Fibroblast of skin of left biceps (primary cell): ENCODE measurements at places on chromosomes 11 and 22.

DNA sequence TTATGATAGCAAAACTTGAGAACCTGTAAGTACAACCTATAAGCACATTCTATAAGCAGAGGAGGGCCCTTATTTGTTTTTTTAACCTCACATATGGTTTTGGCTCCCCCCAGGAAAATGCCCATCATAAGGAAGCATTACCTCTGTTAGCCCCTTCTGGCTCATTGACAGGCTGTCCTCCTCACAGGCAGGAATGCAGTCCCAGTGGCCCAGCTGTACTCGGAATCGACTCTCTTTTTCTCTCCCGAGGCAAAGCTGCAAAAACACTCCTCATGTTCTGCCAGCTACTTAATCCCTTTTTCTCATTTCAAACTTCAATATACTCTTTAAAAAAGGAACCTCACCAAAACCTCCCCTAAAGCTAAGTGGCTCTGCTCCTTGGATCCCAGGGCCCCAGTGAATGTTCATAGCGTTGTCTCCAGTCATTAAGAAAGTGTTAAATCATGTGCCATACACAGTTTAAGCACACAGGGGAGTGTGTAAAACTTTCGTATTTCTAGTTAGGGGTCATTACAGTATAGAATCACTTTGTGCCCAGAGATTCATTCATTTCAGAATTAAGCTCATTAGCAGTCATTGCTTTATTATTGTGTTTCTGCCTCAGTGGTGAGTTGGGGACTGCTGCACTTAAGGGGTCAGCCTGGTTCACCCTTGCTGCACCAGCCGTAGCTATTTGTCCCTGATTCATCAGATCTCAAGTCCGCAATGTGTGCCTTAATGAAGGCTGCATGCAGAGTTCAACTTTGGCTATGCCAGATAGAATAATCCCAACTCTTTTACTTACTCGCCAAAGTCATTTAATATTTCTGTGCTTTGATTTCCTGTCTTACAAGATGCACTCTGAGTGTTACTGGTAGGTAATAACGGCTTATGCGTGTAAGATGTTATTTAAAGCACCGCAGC lies 57.6 kb downstream of the JRKL start:
- no peak for DNase-seq

DNA sequence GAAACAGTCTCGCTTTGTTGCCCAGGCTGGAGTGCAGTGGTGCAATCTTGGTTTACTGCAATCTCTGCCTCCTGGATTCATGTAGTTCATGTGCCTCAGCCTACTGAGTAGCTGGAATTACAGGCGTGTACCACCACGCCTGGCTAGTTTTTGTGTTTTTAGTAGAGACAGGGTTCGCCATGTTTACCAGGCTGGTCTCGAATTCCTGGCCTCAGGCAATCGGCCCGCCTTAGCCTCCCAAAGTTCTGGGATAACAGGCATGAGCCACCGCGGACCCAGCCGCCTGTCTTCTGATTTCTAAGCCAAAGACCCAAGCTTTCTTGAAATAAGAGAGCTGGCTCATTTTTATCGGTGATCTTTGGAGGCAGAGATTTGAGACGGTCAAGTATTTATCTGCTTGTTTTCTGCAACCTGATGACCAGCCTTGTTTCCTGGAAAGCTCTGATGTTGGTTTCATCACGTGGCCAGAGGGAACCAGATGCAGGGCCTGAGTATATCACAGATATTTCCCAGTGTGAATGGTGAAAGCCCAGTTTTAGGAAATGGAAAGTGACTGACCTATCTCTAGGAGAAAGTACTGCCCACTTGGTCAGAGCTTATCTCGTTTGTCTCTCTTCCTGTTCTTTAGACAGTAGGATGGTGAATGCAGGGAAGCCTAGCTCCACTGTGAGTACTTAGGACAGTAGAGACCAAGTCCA lies 5.7 kb upstream of the SIDT2 start:
- no peak for DNase-seq

DNA sequence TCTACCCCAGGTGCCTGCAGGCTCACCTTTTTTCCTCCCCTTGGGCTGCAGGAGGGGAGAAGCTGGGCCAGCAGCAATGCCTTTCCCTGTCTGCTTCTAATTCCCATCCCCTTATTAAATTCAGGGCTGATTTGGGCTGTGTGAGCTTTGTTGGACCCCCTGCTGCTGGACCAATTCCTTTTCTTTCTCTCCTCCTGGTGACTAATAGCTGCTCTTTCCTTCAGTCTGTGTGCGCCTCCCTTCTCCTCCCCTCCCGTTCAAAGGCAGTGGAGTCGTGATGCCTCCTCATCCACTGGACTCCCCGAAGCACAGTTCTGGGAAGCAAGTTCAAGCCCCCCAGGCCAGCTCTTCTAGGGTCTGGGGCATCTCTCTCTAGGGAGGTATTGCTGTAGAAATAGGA lies 567.9 kb upstream of the CADM1 start:
- DNase-seq = no peak

DNA sequence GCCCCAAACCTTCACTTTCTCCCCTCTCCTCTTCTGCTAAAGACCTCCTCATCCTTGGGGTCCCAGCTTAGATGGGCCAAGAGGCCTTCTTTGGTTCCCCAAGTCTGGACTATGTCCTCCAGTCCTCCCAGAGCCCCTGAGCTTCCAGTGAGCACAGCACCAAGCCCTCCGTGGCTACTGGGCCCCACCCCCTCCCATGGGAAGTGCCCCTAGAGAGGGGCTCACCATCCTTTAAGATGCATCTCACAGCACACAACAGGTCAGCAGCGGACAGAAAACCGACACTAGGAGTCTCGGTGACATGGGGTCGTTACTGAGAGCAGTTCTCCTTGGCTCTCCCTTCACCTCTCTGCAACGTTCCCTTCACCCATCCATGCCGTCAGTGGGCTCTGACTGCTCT lies 2.7 kb downstream of the LRRC32 start:
- DNase-seq = no peak

- no peak for DNase-seq
Measured at GRCh38 chr22:45603619-45604018, 68.0 kb upstream of the ATXN10 start.

- peak; percentile 97 for DNase-seq
Measured at GRCh38 chr11:27116684-27117083, 76.1 kb downstream of the BBOX1 start.

- no peak for DNase-seq
Measured at GRCh38 chr11:68978931-68979594, 1.7 kb downstream of the MRGPRD start.

GRCh38 chr11:72238040-72238450 lies 5.9 kb downstream of the PHOX2A start:
- no peak for DNase-seq

DNA sequence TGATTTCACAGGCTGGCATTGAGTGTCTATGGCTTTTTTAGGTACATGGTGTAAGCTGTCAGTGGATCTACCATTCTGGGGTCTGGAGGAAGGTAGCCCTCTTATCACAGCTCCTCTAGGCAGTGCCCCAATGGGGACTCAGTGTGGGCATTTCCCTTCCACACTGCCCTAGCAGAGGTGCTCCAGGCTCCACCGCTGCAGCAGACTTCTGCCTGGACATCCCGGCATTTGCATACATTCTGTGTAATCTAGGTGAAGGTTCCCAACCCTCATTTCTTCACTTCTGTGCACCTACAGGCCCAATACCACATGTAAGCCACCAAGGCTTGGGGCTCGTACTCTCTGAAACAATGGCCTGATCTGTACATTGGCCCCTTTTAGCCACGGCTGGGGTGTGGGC lies 78.3 kb downstream of the RNF169 start:
- no peak for DNase-seq

DNA sequence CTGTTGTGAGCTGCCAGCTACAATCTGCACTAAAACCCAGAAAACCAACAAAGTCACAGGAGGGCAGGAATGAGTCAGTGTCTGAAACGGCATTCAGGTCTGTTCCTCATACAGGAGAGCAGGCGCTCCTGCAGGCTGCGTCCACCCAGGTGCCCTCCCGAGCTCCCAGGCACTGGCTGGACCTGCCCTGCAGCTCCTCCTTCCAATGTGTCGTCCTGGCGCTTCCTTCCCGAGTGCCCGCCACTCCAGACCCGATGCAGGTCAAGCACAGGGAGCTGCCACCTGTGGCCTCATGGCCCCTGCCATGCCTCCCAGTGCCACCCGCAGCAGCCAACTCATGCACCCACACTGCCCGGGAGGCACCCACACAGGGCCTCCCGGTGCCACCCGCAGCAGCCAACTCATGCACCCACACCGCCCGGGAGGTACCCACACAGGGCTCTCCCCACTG lies 12.0 kb downstream of the BRD1 start:
- DNase-seq = no peak

- DNase-seq = no peak
Measured at GRCh38 chr11:16216831-16217230, 139.5 kb downstream of the SOX6 start.

- DNase-seq = no peak
Measured at GRCh38 chr22:32699686-32700085, 101.8 kb upstream of the TIMP3 start.

DNA sequence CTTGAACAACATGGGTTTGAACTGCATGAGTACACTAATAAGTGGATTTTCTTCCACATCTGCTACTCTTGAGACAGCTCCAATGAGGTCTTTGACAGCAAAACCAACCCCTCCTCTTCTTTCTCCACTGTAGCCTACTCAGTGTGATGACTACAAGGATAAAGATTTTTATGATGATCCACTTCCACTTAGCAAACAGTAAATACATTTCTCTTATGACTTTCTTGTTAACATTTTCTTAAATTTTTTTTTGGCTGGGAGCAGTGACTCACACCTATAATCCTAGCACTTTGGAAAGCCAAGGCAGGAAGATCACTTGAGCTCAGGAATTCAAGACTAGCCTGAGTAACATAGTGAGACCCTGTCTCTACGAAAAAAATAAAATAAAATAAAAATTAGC lies 9.9 kb upstream of the EIF4G2 start:
- DNase-seq = peak; percentile 81

- no peak for DNase-seq
Measured at GRCh38 chr22:35051013-35051535, 14.9 kb upstream of the ISX start.

DNA sequence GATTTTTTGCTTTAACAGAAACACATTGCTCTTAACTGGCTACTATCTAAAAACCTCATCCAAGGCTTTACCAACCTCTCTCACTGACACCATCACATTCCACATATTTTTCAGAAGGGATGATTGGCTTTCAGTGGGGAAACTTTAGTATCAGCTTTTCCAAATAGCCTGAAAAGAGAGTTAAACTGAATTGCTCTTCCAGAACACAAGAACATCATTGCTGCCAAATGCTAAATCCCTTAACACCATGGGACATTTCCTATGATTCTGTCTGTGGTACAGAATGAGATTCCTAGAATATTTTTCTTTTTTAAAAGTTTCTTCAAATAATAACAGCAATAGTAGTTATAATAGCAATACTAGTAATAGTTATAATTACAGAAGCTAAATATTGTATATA lies 45.4 kb downstream of the SOX6 start:
- no peak for DNase-seq

DNA sequence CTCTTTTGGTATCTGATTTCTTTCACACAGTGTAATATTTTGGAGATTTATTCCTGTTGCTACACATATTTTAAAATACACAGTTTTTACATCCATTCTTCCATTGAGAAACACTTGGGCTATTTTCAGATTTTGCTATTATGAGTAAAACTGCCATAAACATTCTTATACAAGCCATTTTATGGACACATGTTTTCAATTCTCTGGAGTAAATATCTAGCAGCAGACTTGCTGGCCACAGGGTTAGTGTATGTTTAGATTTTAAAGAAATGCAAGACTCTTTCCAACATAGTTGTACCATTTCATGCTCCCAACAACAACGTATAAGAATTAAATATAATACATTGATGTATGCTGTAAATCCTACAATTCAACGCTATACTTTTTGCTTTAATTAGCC lies 360.8 kb upstream of the PITPNB start:
- DNase-seq = peak; percentile 66

GRCh38 chr11:86919557-86920210 lies 35.5 kb downstream of the FZD4 start:
- peak; percentile 45 for DNase-seq

GRCh38 chr11:42225664-42226063 lies 766.2 kb upstream of the LRRC4C start:
- DNase-seq = no peak

DNA sequence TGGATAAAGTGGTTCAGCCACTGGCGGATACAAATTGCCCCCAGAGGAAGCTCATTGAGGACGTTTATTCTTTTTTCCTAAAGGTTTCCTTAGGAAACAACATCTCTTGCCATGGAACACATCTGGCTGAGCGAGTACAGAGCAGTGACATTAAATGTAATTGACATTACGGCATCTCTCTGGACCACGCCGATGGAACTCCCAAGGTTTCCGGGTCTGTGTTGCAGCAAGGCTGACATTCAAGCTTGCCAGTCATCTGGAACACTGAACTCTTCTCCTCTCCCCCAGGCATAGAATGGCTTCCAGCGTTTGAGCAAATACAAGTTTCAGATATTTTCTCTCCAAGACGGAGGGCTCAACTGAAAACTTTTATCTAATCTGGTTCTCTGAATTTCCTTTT lies 42.1 kb downstream of the CLMP start:
- DNase-seq = no peak

DNA sequence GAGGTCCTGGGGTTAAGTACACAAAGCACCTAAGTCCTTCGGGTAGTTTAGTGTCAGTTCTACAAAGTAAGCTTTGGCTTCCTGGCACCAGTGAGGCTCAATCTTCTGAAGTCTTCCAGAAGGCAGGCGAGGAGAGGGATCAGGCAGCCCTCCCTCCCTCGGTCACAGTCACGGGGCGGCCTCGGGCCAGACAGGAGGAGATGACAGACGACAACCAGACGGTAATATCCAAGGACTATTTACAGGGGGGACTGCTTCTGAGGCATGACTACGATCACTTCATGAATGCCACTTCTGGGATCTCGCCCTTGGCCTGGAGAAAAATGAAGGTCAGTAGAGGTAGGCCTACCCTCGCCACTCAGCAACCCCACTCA lies 383 bp upstream of the TMEM223 start:
- no peak for DNase-seq

- DNase-seq = no peak
Measured at GRCh38 chr11:120272303-120272702, 32.4 kb downstream of the POU2F3 start.

GRCh38 chr11:126654886-126655806 lies 299.7 kb downstream of the ST3GAL4 start:
- no peak for DNase-seq

GRCh38 chr22:29830585-29830984 lies 7.5 kb downstream of the ASCC2 start:
- no peak for DNase-seq

GRCh38 chr22:30272781-30273601 lies 6.3 kb upstream of the OSM start:
- DNase-seq = no peak

DNA sequence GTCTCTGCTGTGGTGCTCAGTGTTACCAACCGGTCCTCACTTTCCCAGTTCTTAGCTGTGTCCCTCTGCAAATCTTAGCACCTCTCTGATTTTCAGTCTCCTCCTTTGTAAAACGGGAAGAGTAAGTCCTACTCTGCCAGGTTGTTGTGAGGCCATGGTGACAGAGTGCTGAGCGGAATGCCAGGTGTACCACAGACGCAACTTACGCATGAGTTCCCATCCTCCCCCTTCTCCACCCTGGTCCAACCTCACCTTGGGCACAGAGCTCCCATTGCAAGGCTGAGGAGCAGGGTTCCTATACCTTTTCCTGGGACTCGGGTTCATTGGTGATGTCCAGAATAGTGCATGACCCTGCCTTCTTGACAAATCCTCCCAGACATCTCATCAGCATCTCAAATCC lies 7.3 kb upstream of the DDB2 start:
- DNase-seq = no peak
